Fibroblast of skin of scalp (primary cell): ENCODE measurements at places on chromosomes 3 and 15.

DNA sequence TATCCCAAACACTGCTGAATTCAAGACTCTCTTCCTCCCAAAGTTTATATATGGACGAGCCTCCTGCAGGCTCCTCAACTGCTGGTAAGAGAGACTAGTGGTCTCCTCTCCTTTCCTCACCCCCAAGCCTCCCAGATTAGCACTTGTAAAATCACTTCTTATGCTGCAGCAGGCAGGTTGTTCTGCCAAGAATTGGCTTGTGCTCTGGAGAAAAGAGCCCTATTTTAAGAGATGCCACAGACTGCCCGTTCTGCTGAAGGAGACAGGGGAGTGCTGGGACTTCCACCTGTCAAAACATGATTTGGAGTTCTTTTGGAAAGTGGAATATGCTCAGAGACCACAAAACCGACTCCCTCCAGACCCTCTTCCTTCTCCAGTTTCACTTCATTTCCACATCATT is 230.9 kb upstream of the EIF1B start:
- no peak for DNase-seq

DNA sequence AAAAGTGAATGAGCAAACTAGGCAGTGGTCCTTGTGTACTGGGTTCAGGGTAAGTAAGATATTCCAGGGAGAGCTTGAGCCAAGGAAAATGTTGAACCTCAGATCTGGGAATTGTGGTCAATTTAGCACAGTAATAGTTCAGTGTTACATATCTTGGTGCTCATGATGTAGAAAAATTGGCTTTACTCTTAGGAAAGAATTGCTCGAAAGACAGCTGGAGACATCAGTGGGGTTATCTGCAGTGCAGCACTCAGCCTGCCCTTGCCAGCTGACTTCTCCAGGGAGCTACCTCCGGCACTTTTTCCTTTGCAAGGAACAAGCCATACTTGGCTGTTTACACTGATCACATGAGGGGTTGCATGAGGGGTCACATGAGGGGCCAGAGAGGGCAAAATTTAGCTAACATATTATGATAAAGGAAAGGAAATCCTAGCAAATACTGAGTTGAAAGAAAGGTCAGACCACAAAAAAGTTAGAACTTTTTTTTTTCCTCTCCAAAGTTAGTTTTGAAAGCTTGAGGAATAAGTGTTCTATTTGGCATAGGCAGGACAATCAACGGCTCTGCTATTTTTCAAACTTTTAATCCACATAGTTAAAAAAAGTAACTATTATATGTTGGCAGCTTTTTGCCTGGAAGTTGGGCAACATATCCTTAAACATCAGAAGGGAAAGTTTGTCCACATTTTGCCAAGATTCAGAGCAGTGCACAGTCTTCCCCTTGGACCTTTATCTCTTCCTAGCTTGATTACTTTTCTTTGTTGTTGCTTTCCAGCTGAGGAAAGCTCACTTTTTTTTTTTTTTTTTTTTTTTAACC is 92.4 kb downstream of the COL6A6 start:
- DNase-seq: no peak

DNA sequence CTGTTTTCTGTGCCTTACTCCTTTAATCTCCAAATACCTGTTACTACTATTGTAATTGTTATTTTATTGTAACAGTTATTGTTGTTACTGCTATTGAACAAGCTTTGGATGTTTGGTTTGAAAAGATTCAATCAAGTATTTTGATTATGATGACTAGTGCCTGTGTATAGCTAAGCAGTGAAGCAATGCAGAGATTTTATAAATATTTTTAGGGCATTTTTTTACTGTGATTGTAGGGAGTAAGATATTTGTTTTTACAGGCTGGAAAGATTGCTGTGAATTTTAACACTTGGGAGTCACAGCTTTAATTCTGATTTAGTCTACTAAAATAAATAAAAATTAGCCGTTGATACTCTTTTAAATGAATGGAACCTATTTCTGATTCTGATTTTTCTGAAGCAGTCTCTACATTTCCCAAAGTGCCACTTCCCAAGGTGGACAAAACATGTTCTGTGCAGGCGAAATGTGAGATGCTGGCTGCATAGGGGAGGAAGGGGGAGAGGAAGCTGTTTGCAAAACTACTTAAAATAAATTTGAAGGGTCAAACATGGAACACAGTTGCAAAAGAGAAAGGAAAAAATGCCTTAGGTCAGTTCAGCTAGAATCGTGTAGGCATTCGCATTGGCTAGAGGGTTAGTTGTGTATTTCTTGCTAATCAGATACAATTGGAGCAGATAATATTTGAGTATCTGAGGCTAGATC is 25.7 kb downstream of the EEFSEC start:
- no peak for DNase-seq

DNA sequence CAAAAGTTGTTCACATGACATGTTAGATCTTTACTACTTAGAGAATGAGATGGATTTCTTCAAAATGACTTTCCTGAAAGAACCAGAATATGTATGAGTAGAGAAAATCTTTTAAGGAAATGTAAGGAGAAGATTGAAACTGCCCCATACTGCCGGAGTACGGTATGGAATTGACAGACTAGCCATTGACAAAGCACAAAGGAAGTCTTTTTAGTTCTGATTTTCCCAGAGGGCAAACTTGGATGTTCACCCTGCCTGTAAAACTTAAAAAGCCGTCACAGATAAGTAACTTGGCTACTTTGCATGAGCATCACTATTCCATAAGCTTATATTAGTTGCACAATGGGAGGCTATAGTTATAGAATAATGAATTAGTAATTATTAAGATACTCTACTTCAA is 93.8 kb downstream of the NECTIN3 start:
- no peak for DNase-seq

DNA sequence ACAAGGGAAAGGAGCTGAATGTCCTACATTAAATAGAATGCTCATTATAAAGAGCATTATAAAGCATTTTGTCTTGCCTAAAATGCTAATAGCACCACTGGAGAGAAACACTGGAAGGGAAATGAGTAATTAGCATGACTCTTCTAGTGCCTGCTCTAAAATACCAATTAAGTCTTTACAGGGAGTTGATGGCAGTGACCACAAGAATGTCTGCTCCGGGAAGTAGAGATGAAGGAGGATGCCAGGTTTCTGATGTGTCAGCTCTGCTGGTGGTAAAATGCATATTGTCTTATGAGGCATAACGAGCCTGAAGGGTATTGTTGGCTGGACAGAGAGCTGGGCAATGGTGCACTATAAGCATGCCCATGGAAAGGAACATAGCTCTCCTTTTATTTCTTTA is 49.5 kb downstream of the MYLK start:
- peak; percentile 94 for DNase-seq

- DNase-seq: no peak
Observed at GRCh38 chr3:136311261-136311660, 61.1 kb downstream of the PCCB start.

- DNase-seq: no peak
Observed at GRCh38 chr15:65259367-65259797, 27.3 kb downstream of the PARP16 start.

DNA sequence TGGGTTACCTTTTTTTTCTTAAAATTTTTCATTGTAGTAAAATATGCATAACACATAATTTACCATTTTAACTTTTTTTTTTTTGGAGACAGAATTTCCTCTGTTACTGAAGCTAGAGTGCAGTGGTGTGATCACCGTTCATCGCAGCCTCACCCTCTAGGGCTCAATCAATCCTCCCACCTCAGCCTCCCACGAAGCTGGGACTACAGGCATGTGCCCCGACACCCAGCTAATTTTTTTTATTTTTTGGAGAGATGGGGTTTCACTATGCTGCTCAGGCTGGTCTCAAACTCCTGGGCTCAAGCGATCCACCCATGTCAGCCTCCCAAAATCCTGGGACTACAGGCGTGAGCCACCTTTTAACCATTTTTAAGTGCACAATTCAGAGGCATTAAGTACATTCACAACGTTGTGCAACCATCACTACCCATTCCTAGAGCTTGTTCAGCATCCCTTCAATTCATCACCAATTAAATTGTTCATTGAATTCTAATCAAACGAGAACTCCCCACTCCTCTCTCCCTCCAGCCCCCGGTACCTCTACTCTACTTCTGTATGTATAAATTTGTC is 44.6 kb downstream of the BHLHE40 start:
- no peak for DNase-seq

DNA sequence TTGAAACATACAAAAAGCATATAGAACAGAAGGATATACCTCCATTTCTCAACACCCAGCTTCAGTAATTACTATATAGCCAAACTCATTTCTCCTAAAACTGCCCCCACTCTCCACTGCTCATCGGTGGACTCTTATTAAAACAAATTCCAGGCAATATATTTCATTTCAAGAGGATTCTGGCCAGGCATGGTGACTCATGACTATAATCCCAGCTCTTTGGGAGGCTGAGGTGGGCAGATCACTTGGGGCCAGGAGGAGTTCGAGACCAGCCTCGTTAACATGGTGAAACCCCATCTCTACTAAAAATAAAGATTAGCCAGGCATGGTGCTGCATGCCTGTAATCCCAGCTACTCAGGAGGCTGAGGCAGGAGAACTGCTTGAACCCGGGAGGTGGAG is 40.9 kb downstream of the SNX4 start:
- DNase-seq: peak; percentile 9

DNA sequence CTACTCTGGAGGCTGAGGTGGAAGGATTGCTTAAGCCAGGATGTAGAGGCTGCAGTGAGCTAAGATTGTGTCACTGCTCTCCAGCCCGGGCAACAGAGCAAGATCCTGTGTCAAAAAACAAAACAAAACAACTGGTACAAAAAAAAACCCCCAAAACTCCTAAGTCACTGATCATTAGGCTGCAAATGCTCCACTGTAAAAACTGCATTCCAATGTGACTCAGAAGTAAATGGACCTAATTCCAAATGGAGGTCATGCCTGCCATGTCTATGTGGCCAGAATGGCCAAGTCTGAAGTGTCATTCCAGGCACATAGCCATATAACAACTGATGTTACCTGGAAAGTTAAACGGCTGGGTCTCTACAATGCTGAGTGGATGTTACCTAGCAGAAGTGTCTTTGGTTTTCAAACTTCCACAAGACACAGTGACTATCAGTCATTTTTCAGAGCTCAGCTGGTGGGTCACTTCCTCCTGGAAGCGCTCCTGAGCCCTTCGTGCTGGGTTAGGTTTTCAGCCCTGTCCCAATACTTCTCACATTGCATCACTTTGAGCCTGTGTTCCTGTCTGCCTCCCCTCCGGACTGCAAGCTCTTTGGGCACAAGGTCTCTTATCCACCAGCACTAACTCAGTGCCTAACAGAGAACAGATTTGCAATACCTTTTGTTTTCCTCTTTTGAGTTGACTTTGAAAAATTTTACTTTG is 10.6 kb downstream of the FSTL1 start:
- peak; percentile 69 for DNase-seq

DNA sequence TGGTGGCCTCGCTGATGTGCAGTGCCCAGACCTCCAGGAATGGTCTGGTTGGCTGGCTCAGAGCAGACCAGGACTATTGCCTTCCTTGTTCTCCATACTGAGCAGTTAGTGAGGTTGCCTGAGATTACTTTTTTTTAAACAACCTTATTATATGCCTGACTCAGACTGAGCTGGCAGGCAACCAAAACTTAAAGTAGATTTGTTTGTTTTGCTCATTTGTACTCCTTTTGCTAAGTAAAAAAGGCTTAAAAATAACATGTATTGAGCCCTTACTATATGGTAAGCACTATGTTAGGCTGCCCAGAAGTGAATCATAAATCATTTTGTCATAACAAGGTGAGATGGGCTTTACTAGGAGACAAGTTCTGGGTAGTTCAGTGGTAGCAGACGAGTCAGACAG is 92.4 kb downstream of the GHSR start:
- peak; percentile 91 for DNase-seq

DNA sequence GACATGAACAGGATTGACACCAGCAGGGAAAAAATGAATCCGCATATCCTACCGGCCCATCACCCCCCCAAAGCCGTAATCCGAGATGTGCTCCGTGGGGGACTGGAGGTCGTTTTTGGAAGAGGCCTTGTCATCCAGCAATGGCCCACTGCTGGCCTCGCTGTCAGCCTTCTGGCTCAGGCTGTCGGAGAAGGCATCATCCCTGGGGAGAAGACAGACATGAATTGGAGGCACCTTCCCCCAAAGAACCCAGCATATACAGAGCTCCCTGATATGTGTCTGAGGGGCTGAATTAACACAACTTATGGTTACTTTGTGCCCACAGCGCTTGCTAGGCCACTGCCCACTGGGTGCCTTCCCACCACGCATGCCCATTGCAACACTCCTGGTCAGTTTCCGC is 29.6 kb upstream of the RAD18 start:
- no peak for DNase-seq

DNA sequence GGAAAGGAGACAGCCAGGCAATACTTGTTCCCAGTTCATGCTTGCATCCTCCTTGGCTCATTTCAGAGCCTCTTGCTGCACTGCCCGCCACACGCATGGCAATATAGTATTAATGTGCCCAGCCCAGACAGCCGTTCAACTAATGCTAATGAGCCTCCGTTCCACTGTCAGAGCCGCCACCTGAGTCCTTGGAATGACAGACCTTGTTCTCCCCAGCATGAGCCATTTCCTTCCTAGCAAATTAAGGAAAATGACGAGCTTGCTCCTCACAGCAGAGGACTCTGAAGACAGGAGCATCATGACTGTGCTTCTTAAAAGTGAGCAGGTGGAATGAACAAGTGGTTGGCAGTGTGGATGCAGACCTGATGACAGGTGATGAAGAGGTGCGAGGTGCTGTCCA is 10.8 kb upstream of the LRRC15 start:
- DNase-seq: no peak

DNA sequence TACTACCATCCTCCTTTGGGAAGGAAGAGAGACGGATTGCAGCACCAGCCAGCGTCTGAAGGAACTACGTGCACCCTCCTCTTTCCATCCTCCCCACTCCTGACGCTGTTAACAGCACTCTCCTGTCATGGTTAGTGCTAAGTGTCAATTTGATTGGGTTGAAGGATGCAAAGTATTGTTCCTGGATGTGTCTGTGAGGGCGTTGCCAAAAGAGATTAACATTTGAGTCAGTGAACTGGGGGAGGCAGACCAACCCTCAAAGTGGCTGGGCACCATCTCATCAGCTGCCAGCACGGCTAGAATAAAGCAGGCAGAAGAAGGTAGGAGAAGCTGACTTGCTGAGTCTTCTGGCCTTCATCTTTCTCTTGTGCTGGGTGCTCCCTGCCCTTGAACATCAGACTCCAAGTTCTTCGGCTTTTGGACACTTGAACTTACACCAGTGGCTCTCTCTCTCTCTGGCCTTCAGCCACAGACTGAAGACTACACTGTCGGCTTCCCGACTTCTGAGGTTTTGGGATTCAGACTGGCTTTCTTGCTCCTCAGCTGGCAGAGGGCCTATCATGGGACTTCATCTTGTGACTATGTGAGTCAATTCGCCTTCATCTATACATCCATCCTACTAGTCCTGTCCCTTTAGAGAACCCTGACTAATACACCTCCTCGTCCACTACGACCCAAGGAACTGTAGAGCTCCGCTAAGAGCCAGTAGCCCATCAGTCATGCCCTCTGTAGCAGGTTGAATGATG is 128.2 kb upstream of the HES1 start:
- DNase-seq: no peak
